ENCODE measurements at places on chromosomes 16 and 17.

DNA sequence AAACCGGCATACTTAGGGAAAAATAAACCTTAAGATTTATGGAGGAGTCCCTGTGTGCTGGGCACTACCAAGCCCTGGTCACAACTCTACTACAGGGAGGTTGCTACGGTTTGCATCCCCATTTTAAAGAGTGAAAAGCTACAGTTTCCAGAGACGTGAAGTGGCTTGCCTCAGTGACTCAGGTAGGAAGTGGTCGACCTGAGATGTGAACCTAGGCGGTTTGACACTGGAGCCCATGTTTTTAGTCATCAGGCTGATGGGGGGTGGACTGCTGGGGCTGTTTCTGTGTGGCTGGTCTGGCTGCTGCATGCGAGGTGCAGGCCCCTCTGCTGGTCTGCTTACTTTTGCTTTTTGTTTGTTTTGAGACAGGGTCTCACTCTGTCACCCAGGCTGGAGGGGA, 6.6 kb downstream of the COX6A2 start:
- no peak for DNase-seq

DNA sequence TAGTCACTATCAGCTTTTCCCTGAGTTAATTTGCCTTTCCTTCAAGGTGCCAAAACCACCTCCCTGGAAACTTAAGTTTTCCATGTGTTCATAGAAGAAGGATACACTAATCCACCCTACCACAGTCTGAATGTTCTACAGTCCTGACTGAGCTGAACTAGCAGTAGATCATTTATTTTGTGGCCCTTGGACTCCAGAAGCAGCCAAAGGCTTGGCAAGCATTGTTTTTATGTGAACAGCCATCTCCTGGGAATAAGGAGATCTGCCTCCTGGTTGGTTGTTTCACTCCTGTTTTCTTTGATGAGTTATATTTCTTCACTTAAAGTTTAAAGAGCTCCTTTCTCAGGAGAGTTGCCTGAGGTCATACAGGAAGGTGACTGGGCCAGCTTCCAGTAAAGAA, 634.6 kb upstream of the SOX9 start:
- DNase-seq = no peak

DNA sequence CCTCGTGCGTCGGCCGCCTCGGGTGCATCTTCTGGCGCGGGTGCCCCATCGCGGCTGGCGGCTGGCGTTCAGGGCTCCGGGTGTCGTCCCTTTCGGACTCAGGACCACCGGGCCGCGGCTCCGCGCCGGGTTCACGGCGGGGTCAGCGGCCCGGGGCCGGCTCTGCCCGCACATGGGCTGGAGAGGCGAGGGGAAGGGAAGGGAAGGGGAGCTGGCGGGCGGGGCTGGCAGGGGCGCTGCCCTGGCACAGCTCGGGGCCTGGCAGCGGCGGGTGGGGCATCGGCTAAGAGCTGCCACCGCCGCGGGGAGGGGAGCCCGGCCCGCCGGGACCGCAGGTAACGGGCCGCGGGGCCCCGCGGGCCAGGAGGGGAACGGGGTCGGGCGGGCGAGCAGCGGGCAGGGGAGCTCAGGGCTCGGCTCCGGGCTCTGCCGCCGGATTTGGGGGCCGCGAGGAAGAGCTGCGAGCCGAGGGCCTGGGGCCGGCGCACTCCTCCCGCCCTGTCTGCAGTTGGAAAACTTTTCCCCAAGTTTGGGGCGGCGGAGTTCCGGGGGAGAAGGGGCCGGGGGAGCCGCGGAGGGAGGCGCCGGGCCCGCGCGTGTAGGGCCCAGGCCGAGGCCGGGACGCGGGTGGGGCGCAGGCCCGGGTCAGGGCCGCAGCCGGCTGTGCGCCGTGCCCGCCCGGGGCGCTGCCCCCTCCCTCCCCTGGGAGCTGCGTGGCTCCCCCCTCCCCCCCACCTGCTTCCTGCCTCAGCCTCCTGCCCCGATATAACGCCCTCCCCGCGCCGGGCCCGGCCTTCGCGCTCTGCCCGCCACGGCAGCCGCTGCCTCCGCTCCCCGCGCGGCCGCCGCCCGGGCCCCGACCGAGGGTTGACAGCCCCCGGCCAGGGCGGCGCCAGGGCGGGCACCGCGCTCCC, 646 bp downstream of the HIC1 start:
- peak; percentile 62 for DNase-seq

DNA sequence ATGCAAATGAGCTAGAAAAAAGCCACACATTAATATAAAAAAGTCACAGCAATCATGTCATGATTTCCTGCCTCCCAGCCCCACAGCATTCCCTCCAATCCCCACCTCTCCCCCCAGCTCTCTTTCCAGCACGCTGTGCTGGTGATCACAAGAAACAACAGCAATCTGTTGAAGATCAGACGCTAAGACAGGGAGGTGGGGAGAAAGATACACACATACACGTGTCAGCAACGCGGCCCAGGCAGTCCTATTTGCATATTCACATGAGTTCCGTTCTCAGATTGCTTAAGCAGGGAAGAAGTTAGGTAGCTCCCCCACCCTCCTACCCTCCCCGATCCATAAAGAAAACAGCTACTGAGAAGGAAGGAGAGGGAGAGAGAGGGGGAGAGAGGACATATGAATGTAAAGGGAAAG, 405.5 kb upstream of the PSMD7 start:
- DNase-seq = no peak

GRCh38 chr17:69710926-69711325, 296.4 kb downstream of the MAP2K6 start:
- no peak for DNase-seq

GRCh38 chr16:2250652-2251295, 613 bp downstream of the ECI1 start:
- no peak for DNase-seq

GRCh38 chr17:48558057-48558830, 13.3 kb upstream of the HOXB2 start:
- DNase-seq = no peak

DNA sequence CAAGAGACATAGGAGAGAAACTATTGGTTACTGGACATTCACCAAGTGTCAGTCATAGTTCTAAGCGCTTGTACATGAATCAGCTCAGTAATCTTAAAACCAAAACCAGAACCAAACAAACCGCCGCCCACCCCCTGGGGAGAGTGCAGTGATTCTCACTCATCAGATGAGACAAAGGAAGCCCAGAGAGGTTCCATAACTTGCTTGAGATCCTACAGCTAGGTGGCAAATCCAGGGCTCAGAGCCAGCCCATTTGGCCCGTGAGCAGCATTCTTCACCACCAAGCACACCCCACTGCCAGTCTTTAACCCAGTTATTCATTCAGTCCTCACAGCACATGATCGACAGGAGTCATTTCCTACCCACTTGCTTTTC, 37.2 kb upstream of the RGS9 start:
- peak; percentile 67 for DNase-seq

DNA sequence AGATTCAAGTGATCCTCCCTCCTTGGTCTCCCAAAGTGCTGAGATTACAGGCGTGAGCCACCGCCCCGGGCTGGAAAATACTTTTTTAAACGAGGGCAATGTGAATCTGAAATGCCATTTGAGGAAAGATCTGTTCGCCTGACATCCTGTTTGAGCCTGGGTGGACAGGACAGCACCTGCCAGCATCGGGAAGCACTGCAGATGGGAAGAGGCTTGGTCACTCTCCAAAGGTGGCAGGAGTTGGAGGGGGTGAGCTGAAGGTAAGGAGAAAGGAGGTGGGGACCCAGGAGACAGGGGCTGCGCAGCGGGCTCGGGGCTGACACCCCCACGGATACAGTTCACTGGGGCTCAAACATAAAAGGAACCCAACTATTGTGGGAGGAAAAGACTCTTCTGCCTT, 3.9 kb upstream of the BIRC5 start:
- no peak for DNase-seq

DNA sequence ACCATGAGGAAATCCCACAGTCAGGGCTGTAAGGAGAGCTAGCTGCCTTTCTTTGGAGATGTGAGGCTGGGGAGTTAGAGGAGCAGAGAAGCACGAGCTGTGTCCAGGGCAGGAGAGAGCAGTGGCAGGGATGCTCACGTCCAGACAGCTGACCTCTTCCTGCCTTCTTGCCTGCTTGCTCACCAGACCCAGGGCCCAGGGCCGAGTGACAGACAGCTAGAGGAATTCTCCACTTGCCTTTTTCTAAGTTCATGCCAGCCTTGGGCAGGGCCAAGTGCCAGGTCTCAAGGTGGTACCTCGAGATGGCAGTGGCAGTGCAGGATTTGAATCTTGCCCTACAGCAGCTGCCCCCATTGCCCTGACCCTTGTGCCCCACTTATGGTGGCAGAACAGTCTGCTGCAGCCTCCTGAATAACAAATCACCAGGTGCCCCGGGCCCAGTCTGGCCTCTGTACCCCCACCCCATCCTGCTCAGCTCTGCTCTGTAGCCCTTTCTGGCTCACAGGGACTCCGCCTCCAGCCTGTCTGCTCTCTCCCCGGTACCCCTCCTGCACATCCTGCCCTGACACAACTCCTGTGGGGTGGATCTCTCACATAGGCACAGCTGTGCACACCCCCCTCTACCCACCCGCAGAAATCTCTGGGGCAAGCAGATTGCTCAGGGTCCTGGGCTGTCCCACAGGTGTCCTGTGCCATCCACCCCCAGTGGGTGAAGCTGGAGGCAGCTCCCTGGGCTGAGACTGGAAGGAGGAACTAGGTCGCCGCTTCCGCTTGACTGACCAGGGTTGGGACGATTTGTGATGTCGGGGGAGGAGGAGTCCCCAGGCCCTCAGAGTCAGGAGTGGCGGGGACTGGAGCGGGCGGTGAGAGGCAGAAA, 25.9 kb downstream of the GRIN2C start:
- DNase-seq = peak; percentile 80

GRCh38 chr16:81675662-81676061, 103.4 kb upstream of the PLCG2 start:
- no peak for DNase-seq

DNA sequence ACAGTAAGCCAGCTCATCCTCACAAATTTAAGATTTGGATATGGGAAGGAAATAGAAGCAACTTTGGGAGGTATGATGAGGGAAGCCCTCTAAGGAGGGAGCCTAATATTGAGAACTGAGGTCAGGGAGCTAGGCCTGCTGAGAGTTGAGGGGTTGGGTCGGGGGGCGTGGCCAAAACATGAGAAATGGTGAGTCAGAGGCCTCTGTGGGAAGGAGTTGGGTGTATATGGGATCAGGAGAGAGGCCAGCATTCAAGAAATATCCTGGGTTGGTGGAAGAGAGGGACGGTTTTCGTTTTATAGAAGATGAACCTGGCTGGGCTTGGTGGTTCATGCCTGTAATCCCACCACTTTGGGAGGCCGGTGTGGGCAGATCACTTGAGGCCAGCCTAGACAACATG, 48.4 kb downstream of the CLEC16A start:
- no peak for DNase-seq

GRCh38 chr17:45283711-45284110, 21.8 kb upstream of the SPATA32 start:
- no peak for DNase-seq

DNA sequence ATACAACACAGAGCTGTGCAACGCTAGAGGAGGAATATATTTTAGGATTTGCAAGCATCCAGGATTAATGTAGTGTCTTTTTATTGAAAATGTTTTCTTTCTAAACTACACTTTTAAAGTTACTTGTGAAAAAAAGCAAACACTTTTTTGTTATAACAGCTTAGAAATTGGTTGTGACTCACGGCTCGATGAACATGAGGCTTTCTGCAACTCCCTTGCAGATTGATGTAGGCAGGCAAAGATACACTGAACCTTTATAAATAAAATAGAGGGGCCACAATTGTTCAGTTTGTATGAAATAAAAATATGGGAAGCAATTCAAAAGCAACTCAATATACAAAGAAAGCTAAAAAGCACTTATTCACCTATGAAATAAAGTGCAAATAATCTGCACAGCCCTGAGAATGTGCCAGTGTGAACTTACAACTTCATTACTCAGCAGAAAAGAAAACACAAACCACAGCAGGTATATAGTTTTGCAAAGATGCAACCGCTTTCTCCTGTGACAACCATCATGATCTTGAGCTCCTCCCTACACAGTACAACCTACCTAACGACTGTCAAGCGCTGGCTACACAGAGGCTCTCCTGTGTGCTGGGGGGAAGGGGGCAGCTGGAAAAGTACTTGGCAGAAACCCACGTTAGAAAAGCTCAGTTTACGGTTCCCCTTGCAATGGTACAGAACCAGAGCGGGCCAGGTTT, 948 bp downstream of the LUC7L start:
- no peak for DNase-seq

- no peak for DNase-seq
These were observed 16.5 kb downstream of the GPT2 start for GRCh38 chr16:46900455-46901235.

DNA sequence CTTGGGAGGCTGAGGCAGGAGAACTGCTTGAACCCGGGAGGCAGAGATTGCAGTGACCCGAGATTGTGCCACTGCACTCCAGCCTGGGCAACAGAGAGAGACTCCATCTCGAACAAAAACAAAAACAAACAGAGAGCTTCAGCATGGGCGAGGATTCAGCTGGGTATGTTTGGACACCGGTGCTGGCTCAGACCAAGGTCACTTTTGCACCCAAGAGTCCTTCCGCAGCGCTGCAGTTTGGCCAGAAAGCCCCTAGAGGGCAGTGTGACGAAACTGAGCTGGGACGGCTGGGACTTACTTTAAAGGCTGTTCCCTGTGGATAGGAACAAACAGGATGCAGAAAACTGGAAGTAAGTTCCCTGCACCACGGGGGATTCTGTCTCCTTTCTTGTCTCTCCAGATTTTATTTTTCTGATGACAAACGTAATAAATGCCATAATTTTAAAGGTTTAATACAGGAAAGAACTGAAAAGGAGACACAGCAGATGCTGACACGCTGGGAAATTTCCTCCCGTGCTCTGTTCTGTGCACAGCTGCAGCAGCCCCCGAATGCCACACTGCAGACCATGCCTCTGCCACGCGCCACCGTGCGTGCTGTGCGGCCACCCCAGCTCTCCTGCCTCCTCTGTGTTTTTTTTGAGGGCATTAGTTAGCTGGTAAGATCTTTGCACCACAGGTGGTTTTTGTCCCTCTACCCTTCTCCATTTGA, 25.2 kb upstream of the USP36 start:
- DNase-seq = peak; percentile 53

DNA sequence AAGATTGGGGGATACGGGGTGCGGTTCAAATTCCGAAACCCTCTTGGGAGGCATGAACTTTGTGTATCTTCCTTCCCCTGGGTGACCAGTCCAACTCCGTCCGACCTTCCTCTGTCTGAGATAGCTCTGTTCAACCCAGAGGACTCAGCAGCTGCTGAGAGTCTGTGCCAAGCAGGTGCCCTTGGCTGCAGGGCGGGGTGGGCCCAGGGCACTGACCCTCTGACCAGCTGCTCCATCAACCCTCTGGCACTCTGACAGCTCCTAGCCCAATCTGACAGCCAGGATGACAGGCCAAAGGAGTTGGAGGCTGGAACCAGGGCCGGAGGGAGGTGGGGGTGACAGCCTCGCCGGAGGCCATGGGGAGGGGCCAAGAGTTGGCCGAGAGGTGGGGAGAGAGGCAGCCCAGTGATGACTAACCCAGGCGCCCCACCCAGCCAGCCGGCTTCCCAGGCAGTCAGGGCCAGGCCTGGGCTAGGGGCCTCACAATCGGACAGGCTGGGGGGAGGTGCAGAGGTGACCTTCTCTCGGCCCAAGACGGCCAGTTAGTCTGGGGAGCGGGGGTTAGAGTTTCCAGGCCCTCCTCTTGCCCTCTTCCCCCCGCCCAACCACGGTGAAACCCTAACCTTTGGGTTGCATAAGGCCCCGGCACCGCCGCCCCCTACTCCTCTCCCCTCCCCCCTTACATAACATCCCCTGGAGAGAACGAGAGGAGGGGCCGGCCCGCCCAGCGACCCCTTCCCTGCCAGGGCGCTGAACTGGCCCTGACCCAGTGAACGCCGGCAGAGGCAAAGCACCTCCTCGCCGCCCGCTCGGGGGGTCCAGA, 5.0 kb upstream of the TLCD2 start:
- DNase-seq = no peak

- DNase-seq = no peak
These were observed 744 bp downstream of the JPH3 start for GRCh38 chr16:87602821-87603683.

GRCh38 chr17:79626156-79626890, 15.5 kb upstream of the RBFOX3 start:
- DNase-seq = no peak

All from GM12891 (cell line).